ENCODE measurements at places on chromosomes 7 and 10.

DNA sequence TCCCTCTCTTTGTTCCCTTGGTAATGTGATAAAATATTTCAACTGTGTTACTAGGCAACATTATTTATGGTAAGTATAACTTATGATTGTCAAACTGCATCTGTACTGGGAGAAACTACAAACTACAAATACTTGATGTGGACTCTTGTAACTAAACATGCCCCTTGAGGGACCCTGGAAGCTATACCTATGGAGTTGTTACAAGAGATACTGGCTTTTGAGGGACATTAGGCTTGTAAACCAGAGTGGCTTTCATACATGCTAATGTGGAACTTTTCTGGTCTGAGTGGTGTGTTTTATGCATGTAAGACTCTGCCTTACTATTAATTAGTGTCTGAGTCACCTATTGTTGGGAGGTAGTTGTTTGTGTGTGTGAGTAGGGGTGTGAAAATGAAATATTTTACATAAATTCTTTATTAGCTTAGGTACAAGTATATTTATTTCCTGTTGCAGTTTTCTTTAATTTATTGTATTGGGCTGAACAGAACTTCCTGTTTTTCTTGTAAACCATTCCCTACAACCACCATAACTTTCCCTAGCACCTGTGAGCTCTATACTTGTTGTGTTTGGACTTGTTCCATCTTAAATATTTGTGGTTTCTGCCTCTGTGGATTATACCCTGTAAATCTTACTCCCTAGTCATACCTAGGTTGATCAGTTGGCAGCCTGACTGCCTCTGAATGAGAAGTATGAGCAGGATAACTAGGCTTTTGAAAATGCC lies 49.8 kb downstream of the STK31 start:
- DNase-seq, result no peak

- no peak for DNase-seq
Observed at GRCh38 chr7:107111196-107111595, 57.6 kb upstream of the HBP1 start.

GRCh38 chr7:16455591-16455990 lies 9.9 kb downstream of the SOSTDC1 start:
- DNase-seq, result no peak

DNA sequence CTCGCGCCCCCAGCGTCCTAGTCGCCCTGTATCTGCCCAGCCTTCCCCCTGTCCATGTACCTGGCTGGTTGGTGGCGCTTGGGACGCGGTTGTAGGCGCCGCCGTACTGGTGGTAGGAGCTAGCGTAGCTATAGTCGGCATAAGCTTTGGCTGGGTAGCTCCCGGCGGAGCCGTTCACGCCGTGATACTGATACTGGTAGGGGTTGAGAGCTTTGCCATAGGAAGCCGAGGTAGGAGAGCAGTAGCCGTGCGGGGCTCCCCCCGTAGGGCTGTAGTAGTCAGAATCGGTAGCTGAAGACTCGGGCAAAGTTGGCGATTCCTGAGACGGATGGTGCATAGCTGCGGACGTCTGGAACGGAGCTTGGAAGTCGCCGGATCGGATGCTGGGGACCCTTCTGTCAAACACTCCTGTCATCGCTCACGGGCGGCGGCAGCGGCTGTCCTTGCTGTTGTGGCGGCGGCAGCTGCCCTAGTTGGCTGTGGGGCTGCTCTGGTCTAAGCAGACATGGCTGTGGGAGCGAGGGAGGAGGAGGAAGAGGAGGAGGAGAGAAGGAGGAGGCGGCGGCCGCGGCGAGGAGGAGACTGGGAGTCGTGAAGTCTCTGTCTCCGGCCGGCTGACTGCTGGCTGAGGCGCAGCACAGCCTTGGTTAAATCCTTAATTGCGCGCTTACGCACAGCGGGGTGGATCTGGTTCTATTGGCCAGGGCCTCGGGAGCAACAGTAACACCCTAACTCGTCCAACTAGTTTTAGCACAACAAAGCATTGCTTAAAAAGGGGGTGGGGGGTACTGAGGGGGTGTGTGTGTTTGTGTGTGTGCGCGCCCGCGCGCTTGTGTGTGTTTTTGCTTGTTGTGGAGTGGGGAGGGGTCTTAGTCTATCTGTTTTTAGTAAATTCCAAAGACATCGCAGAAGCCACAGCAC lies at the start of gene DLX5:
DLX5 (minus strand) TSS at position 623 of the 921 bp plus-strand sequence; CDS start at position 415, 208 bp downstream.
- DNase-seq, result no peak

- no peak for DNase-seq
Observed at GRCh38 chr10:119801998-119802538, 70.6 kb downstream of the MCMBP start.
